Effector memory CD8-positive, alpha-beta T cell (primary cell): ENCODE measurements at places on chromosomes 16 and 17.

GRCh38 chr17:231966-232807 is 50.7 kb upstream of the DOC2B start:
- DNase-seq, result no peak

DNA sequence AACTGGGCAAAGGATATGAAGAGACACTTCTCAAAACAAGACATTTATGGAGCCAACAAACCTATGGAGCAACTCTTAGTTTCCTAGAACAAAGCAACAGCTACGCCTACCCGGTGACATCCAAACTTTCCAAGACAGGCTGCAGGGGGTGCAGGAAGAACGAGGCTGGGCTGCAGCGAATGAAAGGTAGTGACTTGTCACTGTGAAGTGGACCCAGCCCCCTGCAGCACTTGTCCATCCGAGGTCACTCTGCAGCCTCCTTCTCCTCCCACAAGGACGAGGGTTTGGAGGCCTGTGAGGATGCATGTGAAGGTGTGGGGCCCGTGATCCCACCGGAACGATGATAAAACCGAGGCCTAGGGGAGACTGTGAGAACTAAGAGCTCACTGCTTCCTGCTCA is 192.6 kb upstream of the RPL38 start:
- DNase-seq, result no peak

GRCh38 chr17:11999696-12000095 is 2.4 kb upstream of the ZNF18 start:
- DNase-seq, result no peak

DNA sequence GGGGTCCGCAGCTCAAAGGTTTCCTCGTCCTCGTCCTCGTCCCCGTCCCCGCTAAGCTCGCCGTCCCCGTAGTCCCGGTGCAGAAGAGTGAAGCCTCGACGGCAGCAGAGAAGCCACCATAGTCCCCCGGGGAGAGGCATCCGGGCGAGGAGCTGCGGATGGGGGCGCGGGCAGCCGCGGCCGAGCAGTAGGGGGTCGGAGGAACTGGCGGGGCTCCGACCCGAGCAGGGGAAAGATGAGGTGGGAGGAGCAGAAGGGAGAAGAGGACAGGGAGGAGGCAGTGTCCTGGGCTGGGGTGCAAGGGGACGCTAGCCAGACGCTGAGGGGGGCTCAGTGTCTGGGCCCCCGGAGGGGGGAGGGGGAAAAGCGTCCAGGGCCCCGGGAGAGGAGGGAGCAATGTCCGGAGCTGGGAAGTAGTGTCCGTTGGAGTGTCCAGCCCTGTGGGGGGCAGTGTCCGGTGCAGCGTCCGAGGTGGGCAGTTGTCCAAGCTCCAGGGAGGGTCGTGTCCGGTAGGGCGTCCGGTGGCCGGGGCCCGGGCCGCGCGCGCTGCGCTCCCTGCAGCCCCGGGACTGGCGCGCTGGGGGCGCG is at the start of gene PLEKHH3:
PLEKHH3 (minus strand) TSS at position 571 of the 588 bp plus-strand sequence; CDS start at position 140, 431 bp downstream.
- no peak for DNase-seq

- DNase-seq, result no peak
These were observed 15.2 kb downstream of the CACNA1G start for GRCh38 chr17:50575581-50576210.

DNA sequence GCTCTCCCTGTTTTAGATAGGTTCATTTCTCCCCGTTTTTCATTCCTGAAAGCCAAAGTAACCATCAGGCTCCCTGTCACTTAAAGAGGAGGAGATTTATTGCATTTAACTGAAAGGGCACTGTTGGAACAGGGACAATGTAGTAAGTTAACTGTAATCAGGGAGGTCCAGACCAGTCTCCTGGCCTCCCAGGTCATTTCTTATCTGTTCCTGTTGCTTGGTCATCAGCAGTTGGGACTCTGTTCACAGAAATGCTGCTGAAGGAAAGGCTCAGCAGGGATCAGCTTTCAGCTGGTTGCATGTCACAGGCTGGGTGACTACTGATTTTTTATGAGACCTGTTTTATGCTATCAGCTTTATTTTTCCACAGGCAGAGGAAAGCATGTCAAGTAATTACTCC is 622.6 kb upstream of the GOT2 start:
- DNase-seq, result no peak

DNA sequence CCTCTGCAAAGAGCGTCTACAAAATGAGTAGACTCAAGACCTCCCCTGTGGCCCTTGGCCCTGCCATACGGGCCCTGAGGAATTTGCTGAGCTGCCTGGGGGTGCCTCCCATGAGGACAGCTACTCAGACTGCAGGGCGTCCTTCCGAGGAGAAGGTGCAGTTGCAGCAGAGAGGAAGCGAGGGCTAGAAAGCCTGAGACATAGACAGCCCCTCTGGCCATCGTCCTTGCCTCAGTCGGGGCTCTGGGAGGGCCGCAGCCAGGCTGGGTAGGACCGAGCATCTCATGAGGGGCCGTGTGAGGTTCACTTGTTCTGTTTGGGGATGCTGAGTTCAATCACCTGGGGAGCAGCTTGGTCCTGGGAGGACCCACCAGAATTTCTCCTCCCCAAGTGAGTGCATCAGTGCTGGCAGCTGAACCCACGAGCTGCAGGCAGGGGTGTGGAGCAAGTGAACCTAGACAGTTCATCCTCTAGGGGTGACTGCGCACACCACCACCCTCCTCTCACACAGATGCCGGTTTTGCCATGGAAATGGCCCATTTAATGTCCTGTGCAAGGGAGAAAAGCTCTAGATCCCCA is 20.3 kb downstream of the RAB11FIP4 start:
- no peak for DNase-seq

DNA sequence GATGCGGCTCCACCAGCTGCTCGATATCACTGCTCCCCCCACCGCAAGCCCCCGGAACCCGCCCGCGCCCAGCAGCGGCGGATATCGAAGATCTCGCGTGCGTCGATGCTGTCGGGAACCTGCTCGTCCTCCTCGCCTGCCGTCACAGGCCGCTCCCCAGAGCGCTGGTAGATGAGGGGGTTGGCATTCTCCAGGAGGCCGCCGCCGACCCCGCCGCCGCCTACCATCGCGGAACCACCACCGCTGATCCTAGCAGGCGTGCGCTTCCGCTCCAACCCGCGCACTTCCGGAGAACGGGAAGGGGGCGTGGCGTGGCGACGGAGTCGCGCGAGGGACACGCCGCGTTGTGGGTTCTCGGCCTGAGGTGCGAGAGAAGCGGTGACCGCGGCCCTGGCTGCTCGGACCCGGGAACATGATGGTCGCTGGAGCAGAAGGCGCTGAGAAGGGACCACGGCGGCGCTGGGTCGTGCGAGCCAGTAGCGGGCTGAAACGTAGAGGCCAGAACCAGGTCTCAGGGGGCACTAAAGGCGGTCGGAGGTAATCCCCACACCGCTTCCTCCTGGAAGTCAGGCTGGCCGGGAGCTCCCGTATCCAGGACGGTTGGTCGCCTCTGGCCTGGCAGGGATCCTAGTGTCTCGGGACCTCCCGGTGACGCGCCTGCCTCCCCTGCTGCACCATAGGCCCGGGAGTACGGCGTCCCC is at the start of gene CIAO2B:
CIAO2B (minus strand) TSS at position 265 of the 701 bp plus-strand sequence; CDS start at position 227, 38 bp downstream.
- DNase-seq, result peak; percentile 89

- DNase-seq, result no peak
These were observed 910 bp downstream of the WBP2 start for GRCh38 chr17:75854101-75854748.

- DNase-seq, result no peak
These were observed 3.8 kb upstream of the ZNF764 start for GRCh38 chr16:30562021-30562420.
